ENCODE measurements at places on chromosomes 1 and 21. TPM values are rescaled to one million over a fixed set of nuclear protein-coding genes. Genes with fewer than 3 reads are reported as not detected.

DNA sequence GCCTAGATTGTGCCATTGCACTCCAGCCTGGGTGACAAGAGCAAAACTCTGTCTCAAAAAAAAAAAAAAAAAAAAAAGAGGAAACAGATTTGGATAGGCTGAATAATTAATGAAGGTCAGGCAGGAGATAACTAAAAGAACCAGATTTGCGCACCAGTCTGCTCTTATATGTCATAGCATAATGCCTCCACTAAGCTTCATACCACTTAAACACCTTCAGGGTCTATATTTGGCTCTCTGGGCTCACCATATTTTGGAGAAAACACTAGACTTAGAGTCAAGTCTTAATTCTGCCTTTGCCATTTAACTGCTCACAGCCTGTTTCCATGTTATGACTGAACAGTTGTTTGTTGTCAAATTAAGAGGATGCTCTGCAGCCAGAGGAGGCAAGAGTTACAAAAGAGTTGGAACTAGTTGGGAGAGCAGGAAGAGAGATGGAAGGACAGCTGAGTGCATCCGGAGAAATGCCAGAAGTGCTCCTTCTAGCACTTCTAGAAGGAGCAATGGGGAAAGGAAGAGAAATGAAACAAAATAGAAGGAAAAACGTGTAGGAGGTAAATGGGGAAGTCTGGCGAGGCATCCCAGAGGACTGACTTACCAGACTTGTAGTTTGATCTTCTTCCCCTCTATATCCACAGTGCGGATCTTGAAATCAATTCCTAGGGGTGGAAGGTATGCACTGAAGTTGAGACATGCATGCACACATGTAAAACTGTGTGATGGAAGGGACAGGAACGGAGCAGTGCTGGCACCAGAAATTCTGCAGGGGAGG is 1.8 kb downstream of the RAB13 start:
- no peak for DNase-seq

The C1orf52 gene
- total RNA-seq, result 21.0 TPM

GRCh38 chr1:179917601-179918429 is 35.7 kb downstream of the TOR1AIP1 start:
- DNase-seq, result no peak

GRCh38 chr1:29653034-29653810 is 416.9 kb downstream of the PTPRU start:
- no peak for DNase-seq

- no peak for DNase-seq
Observed at GRCh38 chr1:199098468-199098867, 459.6 kb downstream of the PTPRC start.

GRCh38 chr21:44998621-44999427 is 59.0 kb downstream of the SLX9 start:
- DNase-seq, result no peak

The GPX7 gene
- total RNA-seq, result 13.8 TPM

The PTPRF gene
- total RNA-seq, result 21.9 TPM

DNA sequence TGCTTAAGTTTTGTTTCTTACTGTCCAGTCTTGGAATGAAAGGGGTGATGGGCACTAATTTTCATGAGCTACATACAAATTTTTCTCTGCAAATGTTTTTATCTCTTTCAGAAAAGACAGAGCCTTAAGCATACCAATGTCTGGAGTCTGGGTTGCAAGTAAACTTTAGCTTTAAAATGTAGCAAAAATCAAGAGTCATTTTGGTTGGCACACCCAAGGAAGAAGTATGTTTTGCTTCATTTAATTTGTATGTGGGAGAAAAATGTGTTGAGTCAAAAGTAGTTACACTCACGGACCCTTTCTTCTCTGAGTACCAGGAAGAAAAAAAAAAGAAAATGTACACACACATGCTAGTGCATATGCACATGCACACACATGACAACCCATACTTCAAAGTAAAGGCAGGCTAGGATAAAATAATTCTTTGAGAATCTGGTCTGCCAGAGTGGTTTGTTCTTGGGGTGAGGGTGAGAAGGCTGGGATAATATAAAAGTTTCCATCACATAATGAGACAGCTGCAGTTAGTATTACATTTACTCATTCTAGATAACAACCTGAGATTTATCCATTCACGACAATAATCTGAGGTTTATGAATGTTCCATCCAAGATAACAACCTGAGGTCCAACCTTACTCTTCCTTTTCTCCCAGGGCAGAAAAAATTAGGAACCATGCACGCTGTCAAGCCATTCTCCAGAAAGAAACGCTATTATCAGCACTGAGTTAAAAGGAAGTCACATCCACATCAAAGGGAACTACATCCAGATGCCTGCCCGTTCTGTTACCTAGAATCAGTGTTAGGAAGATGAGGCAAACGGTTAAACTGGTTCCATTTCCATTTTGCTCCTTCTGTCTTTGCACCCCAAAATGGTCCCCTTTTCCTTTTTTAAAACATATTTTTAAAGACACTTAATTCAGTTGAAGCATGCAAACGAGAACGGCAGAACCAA is 9.3 kb downstream of the DPYD start:
- DNase-seq, result no peak

- peak; percentile 46 for DNase-seq
Observed at GRCh38 chr1:23591460-23592208, 32.3 kb upstream of the ID3 start.

- no peak for DNase-seq
Observed at GRCh38 chr1:8407652-8408051, 89.7 kb downstream of the SLC45A1 start.

- peak; percentile 29 for DNase-seq
Observed at GRCh38 chr1:23424293-23425192, at the start of gene TCEA3. TSS of gene TCEA3 (minus strand) at chr1:23424748. CDS start at chr1:23424633, 115 bp downstream.

- no peak for DNase-seq
Observed at GRCh38 chr1:118132000-118132399, 53.0 kb downstream of the SPAG17 start.

DNA sequence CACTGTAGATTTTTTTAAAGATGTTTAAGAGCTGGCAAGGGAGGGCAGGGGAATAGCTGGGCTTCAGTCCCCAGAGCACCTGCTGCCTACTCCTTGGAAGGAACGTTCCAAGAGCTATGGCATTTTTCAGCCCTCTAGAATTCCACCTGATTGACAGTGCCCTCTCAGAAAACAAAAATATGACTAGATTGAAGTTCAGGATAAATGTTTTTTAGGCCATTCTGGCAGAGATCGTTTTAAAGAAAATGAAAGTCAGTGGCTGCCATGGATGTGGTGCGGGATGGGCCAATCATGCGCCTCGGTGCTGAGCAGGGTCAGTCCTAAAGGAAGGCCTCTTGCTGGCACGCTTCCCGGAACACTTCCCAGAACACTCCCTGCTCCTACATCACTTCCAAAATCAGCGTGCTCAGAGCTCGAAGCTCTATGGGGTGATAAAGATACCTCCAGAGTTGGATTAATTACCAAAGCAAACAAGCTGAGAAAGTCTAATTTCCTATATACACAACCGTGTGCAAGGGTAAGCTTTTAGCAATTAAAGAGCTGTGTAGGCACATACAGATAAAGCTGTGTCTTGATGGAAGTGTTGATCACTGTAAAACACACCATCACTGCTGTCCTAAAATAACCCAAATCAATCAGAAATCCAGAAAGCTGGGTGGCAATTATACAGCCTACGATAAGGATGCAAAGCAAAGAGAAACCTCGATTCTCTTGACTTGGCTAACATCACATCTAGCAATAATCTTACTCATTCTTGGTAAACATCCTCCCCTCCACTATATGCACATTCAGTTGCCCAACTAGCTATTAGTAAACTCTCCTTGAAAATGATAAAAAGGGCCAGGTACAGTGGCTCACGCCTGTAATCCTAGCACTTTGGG is 34.6 kb downstream of the TGFBR3 start:
- no peak for DNase-seq

- DNase-seq, result no peak
Observed at GRCh38 chr1:234125283-234125682, 220.8 kb downstream of the SLC35F3 start.

GRCh38 chr1:52432807-52433206 is 28.4 kb downstream of the PRPF38A start:
- no peak for DNase-seq

DNA sequence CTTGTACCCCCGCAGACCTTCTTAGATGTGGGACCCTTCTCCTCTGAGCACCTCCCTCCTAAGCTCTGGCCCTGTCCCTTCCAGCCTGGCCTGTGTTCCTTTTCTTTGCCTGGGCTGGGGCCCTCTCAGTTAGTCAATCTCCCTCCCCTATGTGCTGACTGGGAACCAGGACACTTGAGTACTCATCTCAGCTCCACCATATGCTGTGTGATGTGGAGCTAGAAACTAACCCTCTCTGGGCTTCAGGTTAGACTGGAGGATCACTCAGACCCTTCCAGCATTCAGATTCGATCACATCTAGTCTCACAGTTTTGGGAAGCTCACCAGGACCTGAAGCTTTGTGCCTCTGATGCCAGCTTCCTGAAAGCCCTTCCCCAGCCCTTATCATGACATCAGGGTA is 40.6 kb downstream of the TRIM62 start:
- DNase-seq, result no peak

GRCh38 chr1:31521761-31522555 is 54.4 kb upstream of the TINAGL1 start:
- DNase-seq, result no peak

- no peak for DNase-seq
Observed at GRCh38 chr1:217943361-217943760, 312.2 kb downstream of the SPATA17 start.
